LNCaP clone FGC (cell line): ENCODE measurements at places on chromosomes 1 and 21.

GRCh38 chr1:15734901-15735300 lies 1.2 kb upstream of the SLC25A34 start:
- DNase-seq = no peak

DNA sequence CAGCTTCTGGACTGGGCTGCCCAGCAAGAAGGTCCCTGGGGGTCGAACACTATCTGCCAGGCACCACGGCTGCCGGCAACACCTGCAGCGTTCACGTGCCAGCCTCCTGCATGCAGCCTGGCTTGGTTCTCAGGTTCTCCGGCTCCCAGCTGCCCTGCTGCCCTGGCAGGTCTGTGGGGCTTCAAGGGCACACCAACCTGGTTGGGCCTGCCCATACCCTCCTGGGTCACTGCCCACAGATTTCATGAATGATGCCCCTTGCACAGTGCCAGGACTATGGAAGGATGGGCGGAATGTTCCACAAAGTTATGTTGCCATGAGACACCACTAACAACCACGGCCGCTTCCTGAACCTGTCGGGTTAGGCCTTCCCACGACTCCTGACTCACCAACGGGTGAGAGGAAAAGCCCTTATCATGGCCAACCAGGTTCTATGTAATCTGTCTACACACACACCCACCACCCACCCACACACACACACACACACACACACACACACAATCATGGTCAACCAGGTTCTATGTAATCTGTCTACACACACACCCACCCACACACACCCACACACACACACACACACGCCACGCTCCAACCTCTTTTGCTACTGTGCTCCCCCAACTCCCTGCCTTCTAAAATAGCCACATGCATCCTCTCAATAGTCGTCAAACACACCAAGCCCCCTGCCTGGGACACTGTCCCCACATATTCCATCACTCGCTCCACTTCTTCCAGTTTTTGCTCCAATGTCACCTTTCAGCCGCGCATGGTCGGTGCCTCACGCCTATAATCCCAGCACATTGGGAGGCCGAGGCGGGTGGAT lies 32.2 kb downstream of the HSPG2 start:
- no peak for DNase-seq

DNA sequence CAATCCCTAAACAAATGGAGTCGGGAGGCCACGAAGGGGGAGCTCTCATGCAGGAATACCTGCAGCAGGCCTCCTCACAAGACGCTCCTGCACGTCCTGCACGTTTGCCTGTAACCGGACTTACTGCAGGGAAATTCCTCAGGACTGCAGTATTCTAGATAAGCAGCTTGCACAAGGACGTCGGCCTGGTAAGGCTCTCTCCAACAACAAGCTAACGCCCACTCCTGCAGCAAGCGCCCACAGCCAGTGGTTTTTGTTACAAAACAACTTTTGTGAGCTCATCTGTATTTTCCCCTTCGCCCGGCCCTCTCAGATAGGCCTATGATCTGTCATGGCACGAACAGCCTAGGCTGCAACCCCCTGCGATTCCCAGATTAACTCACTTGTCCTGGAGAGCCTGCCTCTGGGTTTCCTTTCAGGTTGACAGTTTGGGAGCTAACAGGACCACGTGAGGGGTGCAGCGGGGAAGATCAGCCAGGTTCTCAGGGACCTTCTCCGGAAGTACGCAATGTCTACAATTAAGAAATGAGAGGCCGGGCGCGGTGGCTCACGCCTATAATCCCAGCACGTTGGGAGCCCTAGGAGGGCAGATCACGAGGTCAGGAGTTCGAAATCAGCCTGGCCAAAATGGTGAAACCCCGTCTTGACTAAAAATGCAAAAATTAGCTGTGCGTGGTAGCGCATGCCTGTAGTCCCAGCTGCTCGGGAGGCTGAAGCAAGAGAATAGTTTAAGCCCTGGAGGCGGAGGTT lies 921 bp upstream of the MIB2 start:
- DNase-seq = no peak

GRCh38 chr1:162667381-162668080 lies 35.3 kb downstream of the DDR2 start:
- no peak for DNase-seq

DNA sequence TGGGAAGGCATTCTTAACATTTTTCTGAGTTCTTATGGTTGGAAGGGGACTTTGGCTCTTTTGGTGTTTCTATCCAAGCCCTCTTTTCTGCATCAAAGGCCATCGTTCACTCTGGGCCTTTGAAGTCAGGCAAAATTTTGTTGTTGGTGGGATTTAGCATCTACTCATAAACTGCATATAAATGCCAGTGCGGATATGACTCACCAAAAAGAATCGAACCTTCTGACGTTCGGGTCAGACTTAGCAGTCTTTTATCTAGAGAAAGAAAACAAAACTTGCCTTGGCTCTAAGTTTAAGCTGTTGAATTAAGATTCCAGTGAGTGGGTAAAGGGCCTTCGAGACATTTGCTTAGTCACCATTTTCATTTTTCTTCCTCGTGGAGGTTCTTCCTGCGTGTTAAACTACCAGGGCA lies 51.4 kb downstream of the EVA1C start:
- DNase-seq = no peak

DNA sequence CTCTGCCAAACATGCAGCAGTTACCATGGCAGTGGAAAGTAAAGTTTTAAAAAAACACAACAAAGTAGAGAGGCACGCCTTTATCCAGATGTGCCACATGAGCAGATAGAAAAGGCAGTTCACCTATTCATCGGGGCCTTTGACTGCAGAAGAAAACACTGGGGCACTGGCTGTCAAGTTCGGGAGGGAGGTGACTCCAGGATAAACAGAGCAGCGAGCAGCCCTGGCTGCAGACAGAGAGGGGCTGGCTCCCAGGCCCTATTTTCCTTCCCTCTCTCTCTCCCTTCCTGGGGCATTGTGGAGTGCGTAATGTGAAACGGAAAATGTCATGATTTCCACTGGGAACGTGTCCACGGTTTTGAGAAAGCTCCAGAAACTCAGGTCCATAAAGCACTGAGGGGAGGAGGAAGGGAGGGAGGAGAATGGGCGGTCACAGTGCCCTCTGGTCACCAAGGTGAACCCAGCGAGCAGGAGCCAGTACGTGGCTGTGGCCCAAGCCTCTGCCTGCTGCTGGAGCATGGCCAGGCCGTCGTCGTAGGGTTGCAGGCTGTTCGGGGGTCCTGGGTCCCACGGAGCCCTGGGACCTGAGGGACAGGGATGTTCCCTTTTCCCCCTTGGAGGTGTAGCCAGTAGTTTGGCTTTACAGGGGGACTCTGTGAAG lies 114.7 kb upstream of the IRF2BP2 start:
- DNase-seq = peak; percentile 64

- peak; percentile 50 for DNase-seq
Measured at GRCh38 chr1:201559679-201560162, 20.8 kb downstream of the NAV1 start.
